ENCODE measurements at places on chromosomes 1 and 21. TPM values are rescaled to one million over a fixed set of nuclear protein-coding genes. Genes with fewer than 3 reads are reported as not detected.

DNA sequence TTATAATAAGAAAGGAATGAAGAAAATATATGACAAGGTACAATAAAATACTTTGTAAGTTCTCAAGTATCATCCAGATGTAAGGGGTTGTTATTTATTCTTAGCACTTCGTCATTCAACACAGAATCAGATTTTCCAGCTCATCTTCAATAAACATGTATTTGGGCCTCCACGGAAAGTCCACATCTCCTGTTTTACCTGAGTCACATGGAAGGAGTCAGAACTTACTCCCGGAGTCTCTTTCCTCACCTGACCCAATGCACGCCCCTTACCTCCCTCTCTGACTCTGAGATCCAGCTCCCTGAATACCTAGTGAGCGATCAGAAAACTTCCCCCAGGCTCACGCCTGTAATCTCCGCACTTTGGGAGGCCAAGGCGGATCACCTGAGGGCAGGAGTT, 1.5 kb upstream of the PMVK start:
- DNase-seq = no peak

DNA sequence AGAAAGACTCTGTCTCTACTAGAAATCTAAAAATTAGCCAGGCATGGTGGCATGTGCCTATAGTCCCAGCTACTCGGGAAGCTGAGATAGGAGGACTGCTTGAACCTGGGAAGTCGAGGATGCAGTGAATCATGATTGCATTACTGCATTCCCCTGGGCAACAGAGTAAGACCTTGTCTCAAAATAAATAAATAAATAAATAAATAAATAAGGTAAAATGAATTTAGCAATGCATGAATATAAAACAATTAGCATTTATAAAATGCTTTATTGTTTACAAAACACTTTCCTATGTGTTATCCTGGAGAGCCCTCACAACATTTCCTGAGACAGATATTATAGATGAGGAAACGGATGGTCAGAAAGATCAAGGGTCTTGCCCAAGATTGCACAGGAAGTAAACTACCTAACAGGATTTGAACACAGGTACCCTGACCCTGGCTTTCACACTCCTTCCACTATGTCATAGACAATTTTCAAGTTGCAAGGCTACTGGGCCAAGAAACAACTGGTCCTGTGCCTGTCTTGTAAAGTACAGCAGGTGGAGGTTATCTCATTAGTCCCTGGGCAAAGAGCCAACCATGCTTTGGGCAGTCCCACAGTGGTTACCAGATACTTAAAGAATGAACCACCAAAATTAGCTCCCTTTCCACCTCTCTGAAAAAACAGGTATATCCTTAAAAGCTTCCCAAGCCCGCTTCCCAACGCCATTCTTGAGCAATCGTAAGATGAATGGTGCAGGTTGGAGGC, 15.4 kb upstream of the VSIG8 start:
- no peak for DNase-seq

- DNase-seq = no peak
These were observed 12.7 kb downstream of the FASLG start for GRCh38 chr1:172671591-172671990.

DNA sequence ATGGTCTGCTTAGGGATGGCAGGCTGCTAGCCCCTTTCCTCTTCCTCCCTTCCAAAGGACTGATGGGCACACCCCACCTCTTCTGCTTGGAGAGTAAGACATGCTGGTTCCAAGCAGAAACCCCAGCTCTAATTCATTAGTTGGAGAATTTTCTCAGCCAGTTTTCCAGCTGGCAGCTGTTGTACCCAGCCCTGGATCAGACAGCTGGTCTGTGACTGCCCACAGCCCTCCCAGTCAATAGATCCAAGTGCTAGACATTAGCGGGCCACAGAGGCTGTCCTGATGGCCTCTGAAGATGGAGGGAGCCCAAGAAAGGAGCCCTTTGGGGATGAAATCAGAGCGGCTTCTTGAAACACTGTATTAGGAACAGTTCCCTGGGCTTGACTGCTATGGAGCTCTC, 35.8 kb downstream of the ACOT11 start:
- no peak for DNase-seq

- DNase-seq = no peak
These were observed 281.4 kb downstream of the HHIPL2 start for GRCh38 chr1:222266223-222267196.

- DNase-seq = no peak
These were observed 187.7 kb upstream of the LMO4 start for GRCh38 chr1:87140831-87141540.

DNA sequence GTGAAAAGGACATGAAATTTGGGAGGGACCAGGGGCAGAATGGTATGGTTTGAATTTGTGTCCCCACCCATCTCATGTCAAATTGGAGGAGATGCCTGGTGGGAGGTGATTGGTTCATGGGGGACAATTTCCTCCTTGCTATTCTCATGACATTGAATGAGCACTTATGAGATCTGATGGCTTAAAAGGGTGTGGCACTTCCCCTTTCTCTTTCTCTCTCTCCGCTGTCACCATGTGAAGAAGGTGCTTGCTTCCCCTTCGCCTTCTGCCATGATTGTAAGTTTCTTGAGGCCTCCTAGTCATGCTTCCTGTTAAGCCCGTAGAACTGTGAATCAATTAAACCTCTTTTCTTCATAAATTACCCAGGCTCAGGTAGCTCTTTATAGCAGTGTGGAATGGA, 7.6 kb upstream of the GBP4 start:
- no peak for DNase-seq

The NPHP4 gene
- total RNA-seq = 8.6 TPM

The RHD gene
- not detected for total RNA-seq

The CAPZB gene
- 43.7 TPM for total RNA-seq

The C1orf87 gene
- not detected for total RNA-seq

The FGR gene
- total RNA-seq = not detected

Data from NCI-H460 (cell line).